AG08396 (cell line): ENCODE measurements at places on chromosomes 12 and 14.

DNA sequence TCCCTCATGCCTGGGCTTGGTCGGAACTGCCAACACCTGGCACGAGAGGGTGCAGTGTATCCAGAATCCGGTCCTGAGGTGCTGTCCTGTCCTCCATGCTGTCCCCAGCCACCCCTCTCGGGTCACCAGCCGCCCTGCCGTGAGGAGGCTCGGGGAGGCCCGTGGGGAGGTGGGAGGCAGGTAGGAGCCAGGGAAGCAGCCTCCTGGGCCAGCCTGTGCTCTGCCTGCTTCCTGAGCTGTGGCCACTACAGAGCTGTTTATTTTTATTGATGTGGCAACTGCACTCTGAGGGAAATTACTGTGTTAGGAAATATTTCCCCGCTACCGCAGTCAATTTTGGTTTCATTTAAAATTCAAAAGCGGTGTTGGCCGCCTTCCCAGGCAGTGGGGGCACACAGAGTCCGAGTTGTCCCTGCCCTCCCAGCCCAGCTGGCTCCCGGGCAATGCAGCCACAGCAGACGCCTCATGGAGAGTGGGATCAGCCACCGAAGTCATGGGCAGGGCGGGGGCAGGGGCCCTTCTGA, 18.3 kb downstream of the NOC4L start:
- peak; percentile 89 for DNase-seq

- DNase-seq: no peak
These were observed 171.6 kb upstream of the PTPRQ start for GRCh38 chr12:80272387-80272915.

DNA sequence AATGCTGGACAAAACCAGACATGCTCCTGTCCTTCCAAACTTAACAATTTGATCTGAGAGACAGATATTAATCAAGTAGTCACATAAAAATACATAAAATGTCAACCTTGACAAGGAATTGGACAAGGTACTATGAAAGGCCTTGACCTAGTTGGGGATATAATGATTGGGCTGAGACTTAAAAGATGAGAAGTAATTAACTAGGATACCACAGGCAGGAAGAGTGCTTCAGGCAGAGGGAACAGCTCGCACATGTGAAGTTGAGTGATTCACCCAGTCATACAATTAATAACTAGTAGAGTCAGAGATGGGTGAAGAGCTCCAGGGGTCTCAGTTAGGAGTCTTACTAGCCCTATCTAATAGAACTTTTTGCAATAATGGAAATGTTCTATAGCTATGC, 259.5 kb downstream of the MSRB3 start:
- no peak for DNase-seq

GRCh38 chr14:33280646-33281045, 342.0 kb downstream of the NPAS3 start:
- DNase-seq: no peak

GRCh38 chr14:68146818-68147217, 327.2 kb downstream of the RAD51B start:
- DNase-seq: peak; percentile 80

DNA sequence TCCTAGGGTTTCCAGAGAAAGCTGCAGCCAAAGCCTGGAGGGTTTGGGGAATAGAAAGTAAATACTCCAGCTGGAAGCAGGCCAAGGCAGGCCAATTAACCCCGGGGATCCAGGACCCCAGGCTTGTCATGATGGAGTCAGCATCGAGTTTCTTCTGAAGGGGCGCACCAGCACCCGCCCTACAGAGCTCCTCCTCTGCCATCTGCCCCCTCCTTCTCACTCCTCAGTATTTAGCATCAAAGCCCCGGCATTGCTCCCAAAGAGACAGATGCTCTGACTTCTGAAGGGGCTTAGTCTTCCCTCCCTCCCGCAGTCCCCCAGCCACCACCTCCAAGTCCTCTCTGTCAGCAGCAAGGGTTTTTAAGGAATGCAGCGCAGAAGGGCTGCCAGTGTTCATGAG, 285.1 kb upstream of the NOS1 start:
- no peak for DNase-seq

DNA sequence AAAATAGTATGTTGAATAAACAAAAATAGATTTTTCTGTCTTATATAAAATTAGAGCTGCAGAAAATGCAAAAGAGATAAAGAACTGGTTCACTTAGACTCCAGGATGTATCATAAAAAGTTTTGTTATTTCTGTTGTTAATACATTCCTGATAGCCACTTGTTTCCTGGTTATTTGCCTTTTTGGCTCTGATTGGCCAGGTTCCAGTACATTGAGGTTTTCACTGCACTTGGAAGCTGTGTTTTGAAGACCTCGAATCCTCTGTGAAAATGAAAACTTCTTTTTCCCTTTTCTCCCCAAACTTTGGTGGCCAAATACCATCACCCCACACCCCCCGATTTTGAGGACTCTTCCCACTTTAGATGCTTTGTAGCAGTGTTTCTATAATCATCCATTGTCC, 525.3 kb downstream of the MED13L start:
- no peak for DNase-seq

GRCh38 chr12:124744659-124745464, 118.8 kb downstream of the SCARB1 start:
- peak; percentile 66 for DNase-seq

- peak; percentile 7 for DNase-seq
These were observed 123.5 kb downstream of the CAPZA3 start for GRCh38 chr12:18861287-18861858.

DNA sequence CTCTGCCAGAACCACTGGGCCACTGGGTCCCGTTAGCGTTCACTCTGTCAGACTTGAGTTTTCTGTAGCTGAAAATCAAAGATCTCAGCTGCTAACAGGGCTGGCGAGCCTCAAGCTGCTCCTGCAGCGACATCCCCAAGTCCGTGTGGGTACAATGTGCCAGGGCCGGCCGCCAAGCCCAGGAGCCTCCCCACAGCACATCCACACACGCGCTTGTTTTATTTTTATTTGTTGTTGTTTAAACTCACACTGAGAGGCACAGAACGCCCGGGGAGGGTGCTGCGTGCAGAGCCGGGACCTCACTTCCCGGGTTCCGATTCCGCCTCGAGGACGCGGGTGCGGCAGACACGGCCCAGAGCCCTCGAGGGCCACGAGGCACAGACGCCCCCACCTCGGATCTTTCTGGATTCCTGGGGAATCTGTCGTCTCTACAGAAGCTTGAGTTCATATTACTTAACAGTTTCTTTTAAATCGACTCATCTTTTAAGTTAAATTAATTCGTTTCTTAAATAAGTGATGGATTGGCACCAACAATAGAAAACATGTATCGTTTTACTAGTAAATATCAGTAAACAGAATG, 9.3 kb downstream of the GALNT9 start:
- no peak for DNase-seq

- DNase-seq: no peak
These were observed 275.0 kb downstream of the ALG10 start for GRCh38 chr12:34297126-34297789.

GRCh38 chr12:29286081-29286790, 94.7 kb downstream of the ERGIC2 start:
- DNase-seq: no peak

DNA sequence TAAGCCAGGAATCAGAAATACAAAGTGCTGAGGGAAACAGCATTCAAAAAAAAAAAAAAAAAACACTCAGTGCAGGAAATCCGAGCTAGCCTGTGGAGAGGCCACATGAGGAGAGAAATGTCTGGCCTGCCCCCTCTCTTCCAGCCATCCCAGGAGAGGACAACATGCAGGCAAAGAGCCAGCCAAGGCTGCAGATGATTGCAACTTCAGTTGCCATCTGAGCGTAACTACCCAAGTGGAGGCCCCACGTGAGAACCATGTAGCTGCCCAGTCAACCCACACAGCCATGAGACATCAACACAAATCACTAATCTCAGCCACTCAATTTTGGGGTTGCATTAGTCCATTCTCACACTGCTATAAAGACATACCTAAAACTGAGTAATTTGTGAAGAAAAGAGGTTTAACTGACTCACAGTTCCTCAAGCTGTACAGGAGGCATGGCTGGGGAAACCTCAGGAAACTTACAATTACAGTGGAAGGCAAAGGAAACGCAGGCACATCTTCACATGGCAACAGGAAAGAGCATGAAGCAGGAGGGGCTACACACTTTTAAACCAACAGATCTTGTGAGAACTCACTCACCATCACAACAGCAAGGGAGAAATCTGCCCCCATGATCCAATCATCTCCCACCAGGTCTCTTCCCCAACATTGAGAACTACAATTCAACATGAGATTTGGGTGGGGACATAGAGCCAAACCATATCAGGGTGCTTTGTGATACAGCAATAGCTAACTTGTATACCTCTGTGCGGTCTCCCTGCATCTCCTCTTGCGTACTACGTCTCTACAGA, 161.1 kb downstream of the PIWIL1 start:
- DNase-seq: no peak

DNA sequence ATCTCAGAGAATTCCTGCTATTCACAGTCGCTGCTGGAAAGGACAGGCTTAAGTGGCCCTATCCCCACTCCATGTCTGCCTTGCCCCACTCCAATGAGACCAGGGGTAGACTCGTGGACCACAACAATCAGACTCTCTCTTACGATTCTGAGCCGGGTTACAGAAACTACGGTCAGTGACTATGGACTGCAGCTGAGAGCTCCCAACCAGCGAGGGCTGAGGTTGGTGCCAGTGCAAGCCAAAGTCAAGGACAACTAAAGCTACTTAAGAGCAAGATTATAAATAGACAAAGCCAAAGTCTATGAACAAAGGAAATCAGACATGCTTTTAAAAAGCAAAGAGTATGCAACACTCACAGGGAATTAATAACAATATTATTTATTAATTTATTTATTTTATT, 18.3 kb upstream of the AMIGO2 start:
- no peak for DNase-seq

GRCh38 chr12:42332301-42333285, 6.6 kb downstream of the PPHLN1 start:
- peak; percentile 47 for DNase-seq

GRCh38 chr14:21454843-21455544, 929 bp downstream of the CHD8 start:
- no peak for DNase-seq

DNA sequence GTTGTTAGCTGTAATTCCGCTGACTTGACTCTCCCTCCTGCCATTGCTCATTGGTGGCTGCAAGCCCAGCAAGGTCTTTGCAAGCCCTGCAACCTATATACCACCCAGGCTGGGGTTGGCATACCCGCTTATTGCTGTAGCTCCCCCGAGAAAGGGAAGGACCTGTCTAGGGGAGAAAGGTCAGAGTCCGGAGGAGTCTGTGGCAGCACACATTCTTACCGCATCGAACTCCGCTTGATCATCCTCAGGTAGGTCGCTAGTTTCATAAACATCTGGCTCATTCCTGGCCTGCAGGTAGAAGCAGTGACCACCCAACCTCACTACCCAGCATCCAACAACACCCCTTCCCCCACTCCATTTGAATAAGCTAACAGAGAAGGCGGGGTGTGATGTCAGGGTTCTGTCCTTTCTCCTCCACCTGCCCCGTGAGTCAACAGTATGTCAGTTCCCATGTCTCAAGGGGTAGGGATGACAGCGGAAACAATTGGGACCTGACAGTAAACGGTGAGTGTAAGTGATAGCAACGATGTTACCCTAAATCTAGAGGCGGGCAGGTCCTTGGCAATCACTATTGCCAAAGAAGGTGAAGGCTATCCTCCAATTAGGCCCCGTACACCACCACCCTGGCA, 1.1 kb downstream of the DCTN2 start:
- DNase-seq: no peak

GRCh38 chr12:106389151-106389550, 31.6 kb downstream of the POLR3B start:
- no peak for DNase-seq

GRCh38 chr12:57236925-57237595, 7.5 kb downstream of the SHMT2 start:
- peak; percentile 16 for DNase-seq

GRCh38 chr14:32341947-32342846, 13.1 kb downstream of the AKAP6 start:
- no peak for DNase-seq

- no peak for DNase-seq
These were observed 58.3 kb upstream of the FRMD6 start for GRCh38 chr14:51593397-51593796.

DNA sequence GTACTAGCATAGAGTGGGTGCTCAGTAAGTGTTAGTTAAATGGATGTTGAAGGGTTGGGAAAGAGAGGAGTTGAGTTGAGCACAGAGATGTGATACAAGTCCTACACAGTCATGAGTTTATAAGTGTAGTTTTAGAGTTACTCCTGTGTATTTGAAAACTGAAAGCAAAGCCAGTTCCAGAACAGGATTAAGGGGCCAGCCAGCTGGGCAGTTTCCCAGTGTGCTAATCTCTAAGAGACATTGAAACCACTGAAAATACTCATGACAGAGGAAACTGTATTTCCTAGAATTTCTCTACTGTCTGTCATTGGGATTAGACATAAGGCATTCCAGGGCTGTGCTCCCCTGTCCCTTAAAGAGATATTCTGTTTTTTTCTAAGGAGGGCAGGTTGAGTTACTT, 101.0 kb downstream of the DERA start:
- DNase-seq: no peak

- DNase-seq: no peak
These were observed 346.3 kb downstream of the ETNK1 start for GRCh38 chr12:22971247-22971646.

- DNase-seq: no peak
These were observed 23.7 kb downstream of the SLC5A8 start for GRCh38 chr12:101186291-101186690.

DNA sequence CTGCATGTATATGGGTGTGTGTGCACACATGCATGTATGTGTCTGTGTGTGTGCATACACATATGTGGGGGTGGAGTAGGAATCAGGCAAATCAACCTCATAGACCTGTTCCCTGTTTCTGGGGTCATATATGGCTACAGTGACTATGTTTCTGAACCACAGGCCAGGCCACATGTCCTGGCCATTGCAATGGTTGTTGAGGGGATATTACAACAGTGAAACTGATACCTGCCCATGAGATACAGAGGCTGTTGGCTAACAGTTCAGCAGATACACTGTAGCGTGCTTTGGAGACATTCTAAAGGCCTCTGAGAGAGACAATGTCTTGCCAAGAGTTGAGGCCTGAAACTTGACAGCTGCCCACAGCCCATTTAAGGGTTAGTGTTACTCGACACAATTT, 47.3 kb upstream of the FOS start:
- no peak for DNase-seq

GRCh38 chr14:90905531-90905930, 89.3 kb upstream of the TTC7B start:
- no peak for DNase-seq

DNA sequence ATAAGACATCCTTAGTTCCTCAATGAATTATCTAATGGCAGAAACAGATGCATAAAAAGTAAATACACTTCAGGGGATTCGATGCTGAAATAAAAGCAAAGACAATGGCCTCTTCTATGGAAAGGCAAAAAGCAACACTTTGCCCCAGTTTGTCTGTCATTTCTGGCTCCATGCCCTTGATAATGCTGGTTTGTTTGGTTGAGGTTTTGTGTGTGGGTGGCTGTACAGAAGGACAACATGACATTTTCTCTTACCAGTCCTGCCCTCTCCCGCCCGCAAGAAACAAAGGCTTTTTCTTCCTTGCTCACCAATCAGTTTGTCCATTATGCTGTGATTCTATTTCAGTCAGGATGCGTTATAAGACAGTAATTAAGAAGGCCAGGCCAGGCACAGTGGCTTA, 18.1 kb upstream of the WDR89 start:
- no peak for DNase-seq
